H7 (cell line): ENCODE measurements at places on chromosomes 3 and 15. TPM values are rescaled to one million over a fixed set of nuclear protein-coding genes. Genes with fewer than 3 reads are reported as not detected.

Gene PLA2G4E
- total RNA-seq = not detected in 2 replicates

Gene ALCAM
- total RNA-seq = 21.1 and 35.2 TPM in 2 replicates

Gene GABRB3
- 89.0 and 94.5 TPM in 2 replicates for total RNA-seq

Gene STXBP5L
- total RNA-seq = 1.5 and 1.7 TPM in 2 replicates

Gene POTEB2
- total RNA-seq = not detected in 2 replicates

Gene SLC28A1
- not detected in 2 replicates for total RNA-seq

Gene ANAPC13
- 44.7 and 49.1 TPM in 2 replicates for total RNA-seq

Gene SLC27A2
- total RNA-seq = 1.1 and 1.6 TPM in 2 replicates

Gene ZIC1
- total RNA-seq = 2.0 and 3.5 TPM in 2 replicates

Gene ABHD10
- 34.4 and 36.1 TPM in 2 replicates for total RNA-seq

Gene MASP1
- total RNA-seq = 1.2 and 4.1 TPM in 2 replicates

Gene MED12L
- 7.9 and 8.0 TPM in 2 replicates for total RNA-seq

Gene AGBL1
- not detected in 2 replicates for total RNA-seq

Gene TMC3
- not detected in 2 replicates for total RNA-seq

Gene WDR49
- total RNA-seq = 0.07 and 0.35 TPM in 2 replicates

Gene MORC1
- total RNA-seq = not detected in 2 replicates

Gene GOLGA8H
- total RNA-seq = 0.44 and 0.45 TPM in 2 replicates

Gene TSPAN3
- 153 and 157 TPM in 2 replicates for total RNA-seq

Gene ANKDD1A
- 4.8 and 4.9 TPM in 2 replicates for total RNA-seq
